ENCODE measurements at places on chromosomes 4 and X.

- no peak for DNase-seq
These were observed 151.2 kb downstream of the SPATA18 start for GRCh38 chr4:52202251-52202779.

GRCh38 chrX:132488819-132489577 is at the start of gene MBNL3:
MBNL3 (minus strand) TSS chrX:132489038; CDS start chrX:132439611, 49,427 bp downstream.
- peak; percentile 48 for DNase-seq

GRCh38 chr4:183610033-183610432 is 49.0 kb downstream of the RWDD4 start:
- DNase-seq = no peak

- DNase-seq = no peak
These were observed 214.0 kb downstream of the APBB2 start for GRCh38 chr4:41000356-41000755.

DNA sequence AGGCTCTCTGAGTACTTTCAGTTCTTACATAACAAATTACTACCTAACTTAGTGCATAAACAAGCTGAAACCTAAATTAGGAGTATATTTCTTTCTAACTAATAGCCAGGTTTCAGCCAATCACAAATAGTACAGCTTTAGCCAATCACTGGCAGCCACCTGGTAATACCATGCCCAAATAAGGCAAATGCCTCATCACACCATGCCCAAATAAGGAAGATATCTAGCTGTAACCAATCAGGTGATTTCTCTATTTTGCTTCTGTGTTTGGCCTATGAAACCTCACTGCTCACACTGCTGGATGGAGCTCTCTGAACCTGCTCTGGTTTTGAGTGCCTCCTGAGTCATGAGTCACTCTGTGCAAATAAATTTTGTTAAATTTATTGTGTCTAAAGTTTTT is 113.5 kb downstream of the DDIT4L start:
- DNase-seq = no peak

- DNase-seq = no peak
These were observed 29.7 kb upstream of the LNX1 start for GRCh38 chr4:53620956-53621355.

DNA sequence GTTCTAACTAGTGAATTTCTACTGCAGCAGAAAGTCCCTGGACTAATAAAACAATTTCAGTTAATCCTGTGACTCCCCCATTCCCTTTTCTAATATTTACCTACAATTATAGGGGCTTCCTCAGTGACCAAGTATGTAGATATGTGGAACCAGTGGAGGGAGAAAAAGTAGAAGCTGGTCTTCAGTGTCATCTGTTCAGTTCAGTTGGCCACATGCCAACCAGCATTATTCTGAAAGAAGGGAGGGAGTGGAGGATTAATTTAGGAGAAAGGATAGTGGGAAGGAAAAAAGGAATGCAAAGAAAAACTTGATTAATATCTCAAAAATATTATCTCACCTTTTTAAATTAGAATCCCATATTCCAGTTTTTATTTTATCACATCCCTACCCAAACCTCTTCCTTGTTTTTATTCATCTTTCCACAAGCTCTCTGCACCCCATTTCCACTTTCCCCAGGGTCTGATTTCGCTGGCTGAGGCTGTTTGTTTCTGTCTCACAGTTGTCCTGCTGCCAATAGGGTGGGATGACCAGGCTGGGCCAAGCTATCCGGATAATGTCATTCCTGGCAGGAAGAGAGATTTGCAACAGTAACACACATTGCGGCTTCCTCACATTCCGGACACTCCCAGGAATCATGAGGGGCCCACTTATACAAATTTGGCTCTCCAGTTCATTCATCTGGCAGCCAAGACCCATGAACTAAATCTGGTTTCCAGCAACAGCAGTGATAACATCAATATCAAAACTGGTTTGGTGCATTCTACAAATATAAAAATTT is 24.6 kb upstream of the ANTXR2 start:
- no peak for DNase-seq

DNA sequence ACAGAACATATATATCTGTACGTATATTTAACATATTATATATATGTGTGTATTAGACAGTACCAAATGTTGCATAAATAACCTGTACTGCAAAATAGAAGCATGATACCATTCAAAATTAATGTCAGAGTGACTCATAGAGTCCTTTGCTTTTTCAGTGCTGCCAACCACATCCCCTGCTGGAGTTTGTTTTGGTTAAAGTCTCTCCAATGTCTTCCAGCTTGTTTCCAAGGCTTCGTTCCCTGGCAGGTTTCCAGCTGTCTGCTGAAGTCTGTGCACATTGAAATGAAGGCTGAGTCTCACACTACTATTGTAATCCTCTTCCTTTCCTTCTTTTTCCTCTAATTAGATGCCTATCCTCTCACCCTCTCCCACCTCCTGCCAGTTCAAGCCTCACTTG is 14.9 kb downstream of the NRK start:
- no peak for DNase-seq

DNA sequence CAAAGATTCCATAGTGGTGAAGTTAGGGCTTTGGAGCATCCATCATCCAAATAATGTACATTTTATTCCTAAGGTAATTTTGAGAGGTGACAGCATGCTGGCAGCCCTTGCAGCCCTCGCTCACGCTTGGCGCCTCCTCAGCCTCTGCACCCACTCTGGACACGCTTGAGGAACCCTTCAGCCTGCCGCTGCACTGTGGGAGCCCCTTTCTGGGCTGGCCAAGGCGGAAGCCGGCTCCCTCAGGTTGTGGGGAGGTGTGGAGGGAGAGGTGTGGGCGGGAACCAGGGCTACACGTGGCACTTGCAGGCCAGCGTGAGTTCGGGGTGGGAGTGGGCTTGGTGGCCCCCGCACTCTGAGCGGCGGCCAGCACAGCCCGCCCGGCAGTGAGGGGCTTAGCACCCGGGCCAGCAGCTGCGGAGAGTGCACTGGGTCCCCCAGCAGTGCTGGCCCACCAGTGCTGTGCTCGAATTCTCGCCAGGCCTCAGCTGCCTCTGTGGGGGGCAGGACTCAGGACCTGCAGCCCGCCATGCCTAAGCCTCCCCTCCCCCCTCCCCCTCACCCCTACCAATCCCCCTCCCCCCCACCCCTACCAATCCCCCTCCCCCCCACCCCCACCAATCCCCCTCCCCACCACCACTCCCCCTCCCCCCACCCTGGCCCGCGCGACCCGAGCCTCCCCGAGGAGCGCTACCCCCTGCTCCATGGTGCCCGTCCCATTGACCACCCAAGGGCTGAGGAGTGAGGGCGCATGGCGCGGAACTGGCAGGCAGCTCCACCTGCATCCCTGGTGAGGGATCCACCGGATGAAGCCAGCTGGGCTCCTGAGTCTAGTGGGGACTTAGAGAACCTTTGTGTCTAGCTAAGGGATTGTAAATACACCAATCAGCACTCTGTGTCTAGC is 37.0 kb upstream of the DKK2 start:
- no peak for DNase-seq

- DNase-seq = no peak
These were observed 1162.1 kb downstream of the RAPGEF2 start for GRCh38 chr4:160265014-160265413.
